ENCODE measurements at places on chromosomes 2 and 18.

GRCh38 chr2:169415233-169415748 lies 53.0 kb upstream of the LRP2 start:
- DNase-seq: no peak

DNA sequence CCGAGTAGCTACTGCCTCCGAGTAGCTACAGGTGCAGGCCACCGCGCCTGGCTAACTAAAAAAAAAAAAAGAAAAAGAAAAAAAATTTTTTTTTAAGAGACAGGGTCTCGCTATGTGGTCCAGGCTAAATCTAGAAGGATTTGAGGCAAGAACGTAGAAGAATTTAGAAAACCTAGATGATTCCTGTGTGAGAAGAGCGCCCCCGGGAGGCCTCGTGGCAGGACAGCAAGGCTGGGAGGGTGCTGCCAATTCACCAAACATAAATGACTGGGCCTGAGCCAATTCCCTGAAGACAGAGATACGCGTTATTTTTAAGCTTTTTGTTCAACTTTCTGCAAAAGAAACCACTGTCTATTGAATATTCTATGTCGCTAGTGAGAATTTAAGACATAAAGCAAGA lies 90.1 kb upstream of the TGFA start:
- DNase-seq: no peak

- no peak for DNase-seq
Observed at GRCh38 chr2:66840321-66841002, 405.5 kb downstream of the MEIS1 start.

DNA sequence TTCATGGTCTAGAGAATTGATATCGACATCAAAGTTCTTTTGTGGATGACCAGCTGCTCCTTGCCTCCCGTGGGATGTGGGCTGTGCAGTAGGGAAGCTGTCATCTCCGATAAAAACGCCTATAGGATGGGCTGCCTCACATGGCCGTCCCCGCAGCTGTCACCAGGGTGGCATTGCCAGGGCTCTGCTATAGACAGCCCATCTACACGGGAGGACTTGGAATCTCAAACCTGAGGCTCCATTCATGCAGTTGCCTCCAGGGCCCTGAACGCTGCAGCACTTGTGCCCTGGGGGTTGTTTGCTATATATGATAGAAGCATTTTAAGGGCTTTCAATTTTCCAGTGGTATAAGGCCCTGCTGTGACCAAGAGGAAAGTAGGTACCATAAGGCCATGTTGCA lies 183.1 kb downstream of the MYCN start:
- DNase-seq: no peak

- DNase-seq: no peak
Observed at GRCh38 chr18:41731884-41732283, 223.2 kb upstream of the PIK3C3 start.

DNA sequence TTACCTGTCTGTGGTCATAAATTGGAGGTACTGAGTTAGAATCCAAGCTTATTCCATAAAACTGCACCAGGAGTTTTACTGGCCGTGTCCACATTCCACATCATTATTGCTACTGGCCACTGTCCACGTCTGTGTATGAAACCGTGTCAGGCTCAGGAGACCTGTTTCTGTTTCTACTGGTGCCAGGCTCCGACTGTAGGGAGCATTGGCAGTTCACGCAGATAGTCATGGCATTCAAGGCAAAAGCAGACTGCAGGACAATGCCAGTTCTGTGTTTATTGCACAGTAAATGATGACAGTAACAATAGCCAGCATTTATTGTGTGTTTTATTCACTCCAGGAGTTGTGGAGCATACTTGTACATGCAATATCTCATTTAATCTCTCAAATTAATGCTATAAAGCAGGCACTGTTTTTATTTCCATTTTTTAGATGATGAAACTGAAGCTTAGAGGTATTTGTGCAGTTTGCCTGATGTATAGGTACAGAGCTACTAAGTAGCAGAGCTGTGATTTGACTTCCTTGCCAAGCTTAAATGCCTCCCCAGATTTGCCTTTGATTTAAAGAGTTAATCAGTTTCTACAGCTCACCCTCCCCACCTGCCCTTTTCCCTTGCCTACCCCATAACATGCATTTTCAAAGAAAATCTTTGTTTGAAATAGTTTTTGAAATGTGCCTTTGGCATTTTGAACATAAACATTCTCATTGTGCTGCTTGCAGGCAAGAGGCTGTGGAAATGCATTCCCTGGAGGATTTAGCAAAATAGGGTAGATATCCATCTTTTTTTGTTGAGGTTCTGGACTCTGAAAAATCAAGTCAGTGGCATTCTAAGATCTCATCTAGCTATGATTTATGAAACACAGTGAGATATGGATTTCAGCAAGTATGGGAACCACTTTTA lies 55.5 kb downstream of the MAP4K4 start:
- no peak for DNase-seq

DNA sequence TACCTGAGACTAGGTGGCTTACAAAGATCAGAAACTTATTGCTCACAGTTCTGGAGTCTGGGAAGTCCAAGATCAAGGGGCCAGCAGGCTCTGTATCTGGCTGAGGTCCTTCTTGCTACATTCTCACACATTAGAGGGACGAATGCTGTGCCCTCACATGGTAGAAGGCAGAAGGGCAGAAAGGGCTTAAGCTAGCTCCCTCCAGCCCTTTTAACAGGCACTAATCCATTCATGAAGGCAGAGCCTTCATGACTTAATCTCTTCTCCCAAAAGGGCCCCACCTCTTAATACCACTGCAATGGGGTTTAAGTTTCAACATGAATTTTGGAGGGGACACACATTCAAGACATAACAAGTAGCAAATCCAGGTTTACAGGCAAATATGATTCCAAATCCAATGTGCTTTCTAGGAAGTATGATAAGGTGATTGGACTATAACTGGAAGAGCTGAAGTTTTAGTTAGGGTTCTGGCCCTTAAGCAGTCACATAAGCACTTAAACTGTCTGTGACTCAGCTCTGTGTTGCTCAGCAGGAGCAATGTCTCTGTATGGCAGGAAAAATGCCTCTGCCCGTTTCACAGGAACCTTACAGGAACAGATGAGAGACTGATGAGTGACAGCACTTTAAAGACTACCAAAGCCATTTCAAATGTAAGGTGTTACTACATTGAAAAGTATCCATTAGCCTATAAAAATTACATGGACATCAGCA lies 119.6 kb upstream of the PTPRM start:
- DNase-seq: no peak

DNA sequence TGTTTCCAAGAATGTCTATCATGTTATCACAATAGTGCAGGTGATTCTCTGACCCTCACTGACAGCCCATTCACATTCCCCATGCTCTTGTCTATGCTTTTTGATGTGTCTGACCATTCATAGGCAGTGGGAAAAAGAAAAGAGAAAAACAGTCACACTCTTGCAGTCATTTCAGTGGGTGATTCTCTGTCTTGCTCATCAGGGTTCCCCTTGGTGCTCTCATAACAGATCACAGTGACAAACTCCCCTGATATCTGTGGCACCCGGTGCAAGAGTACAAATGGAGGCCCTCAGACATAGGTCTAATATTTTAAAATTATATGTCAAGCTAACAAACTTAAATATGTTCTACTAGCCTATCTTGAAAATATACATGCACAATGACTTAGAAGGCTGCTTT lies 72.7 kb upstream of the PPP1CB start:
- no peak for DNase-seq

GRCh38 chr18:61322265-61322873 lies 10.9 kb upstream of the CDH20 start:
- peak; percentile 65 for DNase-seq

GRCh38 chr18:79260023-79260422 lies 135.7 kb upstream of the NFATC1 start:
- no peak for DNase-seq

DNA sequence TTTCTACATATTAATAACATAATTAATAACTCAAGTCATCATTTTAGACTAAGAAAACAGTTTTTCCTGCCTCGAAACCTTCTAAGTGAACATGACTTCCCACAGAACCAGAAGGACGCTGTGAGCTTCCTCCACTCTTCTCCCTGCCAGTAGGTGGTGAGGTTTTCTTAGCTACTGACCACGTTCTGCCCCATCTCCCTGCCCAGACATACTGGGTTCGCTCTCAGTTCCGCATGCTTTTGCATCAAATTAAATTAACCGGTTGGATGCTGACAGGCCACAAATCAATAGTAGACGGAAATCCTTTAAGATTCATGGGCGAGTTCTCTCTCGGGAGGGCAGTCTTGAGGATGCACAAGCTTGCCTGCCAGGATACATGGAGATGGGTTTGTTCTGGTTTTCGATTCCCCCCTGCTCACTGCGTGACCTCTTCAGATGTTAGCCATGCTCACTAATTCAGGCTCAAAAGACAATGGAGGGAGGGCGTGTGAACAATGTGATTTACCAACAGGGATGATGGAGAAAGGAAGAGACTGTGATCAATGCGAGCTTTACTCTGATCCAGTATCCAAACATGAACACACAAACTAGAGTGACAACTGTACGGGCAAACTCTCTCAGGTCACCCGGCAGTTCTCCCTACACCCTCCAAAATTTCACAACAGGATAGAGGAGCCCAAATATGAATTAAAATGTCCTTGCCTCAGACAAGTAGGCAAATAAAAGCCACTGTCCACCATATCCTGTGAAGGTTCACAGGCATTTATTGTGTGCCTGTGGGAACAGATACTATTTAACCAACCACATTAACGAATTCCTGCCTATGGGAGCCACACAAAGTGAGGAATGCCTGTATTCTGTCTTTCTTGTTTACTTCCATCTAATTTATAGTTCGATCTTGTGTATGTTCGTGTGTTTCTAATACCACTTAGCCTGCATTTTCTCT lies 375.7 kb downstream of the EIPR1 start:
- DNase-seq: no peak

DNA sequence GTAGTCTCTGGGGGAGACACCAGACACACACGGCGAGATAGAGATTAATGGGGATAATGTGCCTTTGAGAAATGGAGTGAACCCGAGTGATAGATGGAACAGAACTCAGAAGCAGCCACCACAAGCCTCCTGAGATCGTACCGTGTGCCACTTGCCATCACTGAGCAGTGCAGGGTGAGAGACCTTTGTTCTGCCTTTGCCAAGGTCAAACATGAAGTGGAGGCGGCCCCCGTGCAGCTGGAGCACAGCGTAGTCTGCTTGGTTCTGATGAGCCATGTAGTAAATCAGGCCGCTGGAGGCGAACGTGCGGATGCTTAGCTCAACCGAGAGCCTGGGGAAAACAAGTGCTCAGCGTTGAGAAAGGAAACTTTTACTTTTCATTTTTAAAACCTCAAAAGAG lies 167.0 kb downstream of the LAMA1 start:
- DNase-seq: no peak

DNA sequence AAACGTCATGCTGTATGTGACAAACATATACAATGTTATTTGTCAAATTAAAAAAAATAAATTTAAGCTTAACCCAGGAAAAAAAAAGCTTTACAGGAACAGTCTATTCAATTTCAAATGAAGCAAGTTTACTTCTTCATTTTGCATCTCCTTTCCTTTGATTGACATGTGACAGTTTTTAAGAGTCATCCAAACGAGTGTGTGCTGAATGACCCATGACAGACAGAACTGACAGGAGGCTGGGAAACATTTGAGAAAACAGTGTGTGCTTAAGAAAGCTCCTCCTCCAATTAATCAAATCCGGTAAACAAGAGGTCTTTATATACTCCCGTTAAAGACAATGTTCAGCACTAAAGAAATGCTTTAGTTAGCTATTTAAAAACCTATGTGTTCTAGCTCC lies 177.7 kb downstream of the SRBD1 start:
- DNase-seq: no peak

DNA sequence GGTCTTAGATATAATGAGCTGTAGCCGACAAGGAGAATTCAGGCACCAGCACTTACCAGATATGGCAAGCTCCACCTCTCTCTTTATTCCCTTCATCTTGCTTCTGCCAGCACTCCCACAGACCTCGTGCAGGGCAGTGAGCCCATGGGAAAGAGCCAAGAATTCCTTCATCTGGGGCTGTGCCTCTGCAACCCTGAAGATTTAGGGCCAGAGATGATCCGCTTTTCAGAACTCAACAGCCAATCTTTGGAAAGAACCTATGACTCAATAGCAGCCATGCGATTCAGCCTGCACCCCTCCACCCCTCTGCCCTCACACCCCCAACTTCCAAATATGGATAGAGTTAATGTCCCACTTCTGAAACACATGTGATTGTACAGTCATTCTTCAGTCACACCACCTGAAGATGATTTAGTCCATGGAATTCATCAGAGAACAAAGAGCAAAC lies 533.7 kb upstream of the TNP1 start:
- DNase-seq: no peak

DNA sequence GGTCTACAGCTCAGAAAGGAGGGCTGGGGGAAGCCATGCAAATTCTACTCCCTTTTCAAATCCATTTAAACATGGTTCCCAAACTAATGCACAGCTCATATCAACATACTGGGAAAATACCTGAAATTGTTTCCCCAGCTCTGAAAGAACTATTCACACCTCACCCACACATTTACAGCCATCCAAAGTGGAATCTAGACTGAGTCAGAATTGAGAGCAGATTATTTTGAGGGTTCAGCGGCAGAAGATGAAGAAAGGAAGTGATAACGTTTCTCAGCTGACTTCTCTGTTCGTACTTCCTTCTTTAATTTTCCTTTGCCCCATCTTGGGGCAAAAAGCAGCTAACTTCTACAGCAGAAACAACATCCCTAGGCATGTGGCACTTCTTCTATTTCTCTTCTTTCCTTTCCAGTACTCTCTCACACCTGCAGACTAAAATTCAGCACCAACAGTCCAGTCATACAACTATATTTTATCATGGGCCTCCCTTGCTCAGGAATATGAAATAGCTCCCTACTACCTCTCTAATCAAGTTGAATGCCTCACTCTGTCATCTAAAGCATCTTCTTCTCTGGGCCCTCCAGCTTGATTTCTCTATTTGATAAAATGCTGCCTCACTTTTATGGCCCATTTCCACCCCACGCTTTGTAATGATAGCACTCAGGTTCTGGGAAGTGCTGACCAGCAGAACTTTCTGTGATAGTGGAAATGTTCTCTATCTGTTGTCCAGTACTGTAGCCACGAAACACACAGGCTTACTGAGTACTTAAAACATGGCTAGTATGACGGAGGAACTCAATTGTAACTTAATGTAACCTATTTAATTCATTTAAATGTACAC lies 35.9 kb downstream of the ARHGAP25 start:
- no peak for DNase-seq

GRCh38 chr2:172562298-172562697 lies 6.4 kb downstream of the PDK1 start:
- no peak for DNase-seq

DNA sequence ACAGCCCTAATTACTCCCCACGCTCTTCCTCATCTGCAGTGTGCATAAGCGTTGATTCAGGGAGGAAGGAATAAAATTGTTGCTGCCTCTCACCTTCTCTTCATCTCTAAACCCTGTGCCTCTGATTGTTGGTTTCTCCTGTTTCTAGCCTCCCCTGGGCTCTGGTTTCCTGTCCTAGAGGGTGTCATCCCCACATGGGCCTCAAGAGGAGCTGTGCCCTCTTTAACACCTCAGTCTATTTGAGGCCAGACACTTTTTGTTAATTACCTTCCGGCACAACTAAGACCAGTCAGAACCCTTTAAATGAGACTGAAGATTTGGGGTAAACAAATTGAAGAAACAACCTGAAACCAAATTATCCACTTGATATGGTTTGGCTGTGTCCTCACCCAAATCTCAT lies 9.7 kb downstream of the CTAGE1 start:
- DNase-seq: no peak
